Epithelial cell of esophagus (primary cell): ENCODE measurements at places on chromosomes 12 and 14.

DNA sequence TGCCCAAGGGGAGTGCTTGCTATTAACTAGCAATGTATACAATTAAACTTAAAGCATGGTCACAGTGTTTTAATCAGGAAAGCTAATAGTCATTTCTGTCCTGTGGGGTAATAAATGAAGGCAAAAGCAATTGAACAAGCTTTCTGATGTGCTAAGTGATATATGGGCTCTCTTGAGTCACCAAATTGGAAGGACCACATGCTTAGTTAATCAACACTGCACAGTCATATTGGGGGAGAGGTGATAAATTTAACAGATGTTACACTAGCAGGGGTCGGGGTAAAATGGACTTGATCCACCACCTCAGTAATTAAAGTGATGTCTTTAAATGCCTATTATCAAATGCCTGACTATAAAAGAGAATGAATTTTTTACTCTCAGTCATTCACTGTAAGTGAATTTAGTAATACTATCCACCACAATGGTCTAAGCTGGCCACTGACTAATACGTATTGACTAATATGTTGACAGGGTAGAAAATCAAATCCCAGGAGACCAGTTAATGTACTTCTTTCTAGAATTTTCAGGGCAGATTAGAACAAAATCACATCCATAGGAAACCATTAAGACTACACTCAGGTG lies 736.3 kb downstream of the RPS29 start:
- no peak for DNase-seq

GRCh38 chr12:101743724-101744472 lies 4.6 kb upstream of the SYCP3 start:
- DNase-seq = no peak

DNA sequence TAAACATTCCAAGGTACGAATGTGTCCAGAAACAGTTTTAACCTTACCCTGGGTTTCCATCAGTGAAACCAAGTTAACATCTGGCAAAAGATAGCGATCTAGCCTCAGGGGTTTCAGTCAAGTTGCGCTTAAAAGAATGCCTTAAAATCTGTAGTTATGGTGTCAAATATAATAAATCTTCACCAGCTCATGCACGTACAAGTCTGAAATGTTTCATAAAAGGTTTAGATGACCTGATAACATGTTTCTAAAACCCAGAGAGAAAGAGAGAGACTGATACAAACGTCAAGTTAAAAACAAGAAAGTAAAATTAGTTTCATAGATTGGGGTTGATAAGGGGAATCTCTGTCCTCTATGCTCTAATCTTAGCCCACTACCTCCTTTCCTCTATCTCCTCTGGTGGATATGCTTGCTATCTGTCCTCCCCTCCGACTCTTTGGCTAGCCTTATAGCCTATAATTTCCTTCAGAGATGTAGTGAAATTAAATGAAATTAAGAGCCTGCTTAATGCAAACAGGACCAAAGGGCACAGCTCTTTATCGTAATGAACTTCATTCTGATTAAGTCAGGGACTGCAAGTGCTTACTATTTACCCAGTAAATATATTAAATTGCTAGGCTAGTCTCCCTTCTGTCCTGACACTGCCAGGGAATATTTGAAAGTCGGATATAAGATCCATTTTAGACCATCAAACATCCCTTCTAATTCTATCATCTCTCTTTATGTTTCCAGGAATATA lies 18.4 kb upstream of the FOS start:
- no peak for DNase-seq

DNA sequence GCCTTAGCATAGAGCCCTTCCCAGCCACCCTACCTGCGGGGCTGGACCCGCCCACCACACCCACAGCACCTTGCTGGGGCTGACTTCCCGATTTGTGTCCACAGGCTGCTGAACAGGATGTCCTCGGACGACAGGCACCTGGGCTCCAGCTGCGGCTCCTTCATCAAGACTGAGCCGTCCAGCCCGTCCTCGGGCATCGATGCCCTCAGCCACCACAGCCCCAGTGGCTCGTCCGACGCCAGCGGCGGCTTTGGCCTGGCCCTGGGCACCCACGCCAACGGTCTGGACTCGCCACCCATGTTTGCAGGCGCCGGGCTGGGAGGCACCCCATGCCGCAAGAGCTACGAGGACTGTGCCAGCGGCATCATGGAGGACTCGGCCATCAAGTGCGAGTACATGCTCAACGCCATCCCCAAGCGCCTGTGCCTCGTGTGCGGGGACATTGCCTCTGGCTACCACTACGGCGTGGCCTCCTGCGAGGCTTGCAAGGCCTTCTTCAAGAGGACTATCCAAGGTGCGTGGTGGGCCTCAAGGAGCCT lies 63.4 kb downstream of the ESRRB start:
- DNase-seq = no peak

DNA sequence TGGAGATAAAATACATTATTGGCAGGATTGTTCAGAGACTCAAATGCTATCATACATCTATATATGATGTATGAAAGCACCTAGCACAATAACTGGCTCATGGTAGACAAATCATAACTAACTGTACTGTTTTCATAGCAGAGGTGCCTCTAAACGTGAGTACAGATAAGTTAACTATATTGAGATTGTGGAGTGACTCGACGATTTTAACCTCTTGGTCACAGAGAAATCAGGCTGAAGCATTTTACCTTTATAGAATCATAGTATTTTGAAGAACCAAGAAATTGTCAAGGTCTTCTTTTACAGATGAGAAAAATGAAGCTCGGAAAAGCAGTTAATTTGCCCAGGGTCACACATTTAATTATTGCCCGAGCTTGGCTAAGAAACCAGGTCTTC lies 666 bp upstream of the DERA start:
- DNase-seq = no peak

DNA sequence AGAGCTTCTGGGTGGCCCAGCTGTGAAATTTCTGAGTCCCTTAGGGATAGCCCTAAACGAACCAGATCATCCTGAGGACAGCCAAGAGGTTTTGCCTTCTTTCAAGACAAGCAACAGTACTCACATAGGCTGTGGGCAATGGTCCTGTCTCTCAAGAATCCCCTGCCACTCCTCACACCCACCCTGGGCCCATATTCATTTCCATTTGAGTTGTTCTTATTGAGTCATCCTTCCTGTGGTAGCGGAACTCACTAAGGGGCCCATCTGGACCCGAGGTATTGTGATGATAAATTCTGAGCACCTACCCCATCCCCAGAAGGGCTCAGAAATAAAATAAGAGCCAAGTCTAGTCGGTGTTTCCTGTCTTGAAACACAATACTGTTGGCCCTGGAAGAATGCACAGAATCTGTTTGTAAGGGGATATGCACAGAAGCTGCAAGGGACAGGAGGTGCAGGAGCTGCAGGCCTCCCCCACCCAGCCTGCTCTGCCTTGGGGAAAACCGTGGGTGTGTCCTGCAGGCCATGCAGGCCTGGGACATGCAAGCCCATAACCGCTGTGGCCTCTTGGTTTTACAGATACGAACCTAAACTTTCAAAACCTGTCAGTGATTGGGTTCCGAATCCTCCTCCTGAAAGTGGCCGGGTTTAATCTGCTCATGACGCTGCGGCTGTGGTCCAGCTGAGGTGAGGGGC lies 38.9 kb downstream of the DAD1 start:
- DNase-seq = no peak

- no peak for DNase-seq
Measured at GRCh38 chr14:36313206-36313605, 7.2 kb downstream of the MBIP start.

- DNase-seq = peak; percentile 35
Measured at GRCh38 chr14:38209572-38210557, 2.2 kb downstream of the SSTR1 start.

DNA sequence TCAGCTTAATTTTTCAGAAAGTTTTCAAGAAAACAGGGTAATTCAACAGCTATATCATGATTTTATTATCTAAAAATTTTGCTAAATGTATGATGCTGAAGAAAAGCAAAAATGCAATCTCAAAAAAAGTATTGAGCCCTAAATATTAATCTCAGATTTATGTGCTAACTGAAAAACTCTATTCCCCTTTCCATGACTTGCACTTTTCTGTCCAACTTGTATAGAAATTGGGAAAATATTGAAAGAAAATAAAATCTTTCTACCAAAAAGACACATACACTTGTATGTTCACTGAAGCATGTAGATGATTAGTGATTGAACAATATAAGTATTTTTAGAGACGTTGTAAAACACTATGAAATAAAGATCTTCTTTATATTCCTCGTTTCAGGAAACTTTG lies 368.0 kb upstream of the ATXN7L3B start:
- DNase-seq = no peak

- no peak for DNase-seq
Measured at GRCh38 chr12:55699471-55700055, 8.1 kb downstream of the ITGA7 start.

DNA sequence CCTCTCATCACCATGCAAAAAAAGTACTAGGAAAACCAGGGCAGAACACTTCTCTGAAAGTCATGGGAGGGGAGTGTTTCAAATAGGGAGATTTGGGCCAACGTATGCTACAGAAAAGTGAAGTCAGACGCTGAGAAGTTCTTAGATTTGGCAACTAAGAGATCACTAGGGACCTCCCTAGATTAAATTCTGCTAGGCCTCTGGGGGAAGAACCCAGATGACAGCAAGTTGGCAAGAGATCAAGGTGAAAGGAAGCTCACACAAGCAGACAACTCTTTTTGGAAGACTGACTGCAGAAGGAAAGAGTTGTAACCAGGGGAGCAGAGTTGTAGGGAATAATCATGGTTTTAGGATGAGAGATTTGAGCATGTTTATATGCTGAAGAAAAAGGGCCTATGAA lies 20.7 kb downstream of the IQSEC3 start:
- no peak for DNase-seq

- peak; percentile 92 for DNase-seq
Measured at GRCh38 chr12:65867394-65867793, 43.1 kb downstream of the HMGA2 start.
